ENCODE measurements at places on chromosomes 4 and X.

GRCh38 chrX:147680251-147680650 lies 231.5 kb upstream of the FMR1 start:
- DNase-seq: no peak

- no peak for DNase-seq
These were observed 12.3 kb upstream of the ADRA2C start for GRCh38 chr4:3753726-3754412.

DNA sequence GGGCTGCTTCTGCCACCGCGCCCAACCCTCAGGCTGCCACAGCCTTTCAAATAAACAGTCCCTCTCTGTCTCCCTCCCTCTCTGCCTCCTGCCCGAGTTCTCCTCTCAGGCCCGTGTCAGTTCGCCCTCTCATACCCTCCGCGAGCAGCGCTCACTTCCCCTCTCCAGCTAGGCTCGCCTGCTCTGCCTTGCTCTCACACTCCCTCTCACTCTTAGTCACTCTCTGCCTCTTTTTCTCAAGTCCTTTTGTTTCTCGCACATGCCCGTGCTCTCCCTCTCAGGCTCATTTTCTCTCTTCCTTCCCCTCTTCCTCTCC lies 3.2 kb downstream of the EFNB1 start:
- DNase-seq: peak; percentile 40

DNA sequence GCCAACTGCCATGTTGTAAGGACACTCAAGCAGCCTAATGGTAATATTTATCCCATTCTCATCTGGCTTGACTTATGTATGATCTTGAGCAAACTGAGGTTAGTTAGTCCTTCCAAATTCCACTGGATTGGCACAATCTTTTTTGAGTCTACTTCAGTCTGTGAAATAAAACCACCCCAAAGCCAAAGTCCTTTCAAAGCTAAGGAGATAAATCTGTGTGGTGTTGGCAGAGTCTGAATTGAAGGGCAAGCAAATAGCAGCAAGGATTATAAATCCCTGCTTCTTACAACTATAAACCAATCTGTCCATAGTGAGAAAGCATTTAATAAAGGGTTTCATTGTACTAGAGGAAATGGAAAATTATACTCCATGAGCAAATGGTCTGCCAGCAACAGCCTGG lies 233.9 kb upstream of the GLRA2 start:
- DNase-seq: no peak

- no peak for DNase-seq
These were observed 22.8 kb downstream of the RPL9 start for GRCh38 chr4:39435659-39436563.

DNA sequence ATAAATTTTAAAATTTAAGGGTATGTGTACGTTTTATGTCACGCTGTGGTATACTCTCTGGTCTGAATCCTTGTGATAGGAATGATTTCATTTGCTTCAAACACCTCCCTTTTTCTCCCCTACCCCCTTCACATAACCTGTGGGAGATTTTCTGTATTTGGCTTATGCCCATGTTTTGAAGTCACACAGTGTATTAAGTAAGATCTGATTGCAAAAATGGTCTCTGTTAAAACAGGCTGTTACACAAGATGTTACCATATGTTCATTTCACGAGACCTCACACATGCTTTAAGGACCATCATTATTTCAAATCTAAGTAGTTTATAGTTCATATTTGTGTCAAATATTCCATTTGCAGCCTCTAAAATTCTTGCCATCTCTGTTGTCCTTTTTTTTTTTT lies 63.5 kb downstream of the TMEM131L start:
- DNase-seq: no peak

GRCh38 chr4:108840426-108840975 lies 77.6 kb upstream of the ETNPPL start:
- no peak for DNase-seq

GRCh38 chr4:4950561-4951290 lies 68.5 kb downstream of the CYTL1 start:
- no peak for DNase-seq

GRCh38 chrX:18664947-18665346 lies 7.0 kb downstream of the RS1 start:
- no peak for DNase-seq

- no peak for DNase-seq
These were observed 484.4 kb upstream of the NR3C2 start for GRCh38 chr4:148926276-148927260.

DNA sequence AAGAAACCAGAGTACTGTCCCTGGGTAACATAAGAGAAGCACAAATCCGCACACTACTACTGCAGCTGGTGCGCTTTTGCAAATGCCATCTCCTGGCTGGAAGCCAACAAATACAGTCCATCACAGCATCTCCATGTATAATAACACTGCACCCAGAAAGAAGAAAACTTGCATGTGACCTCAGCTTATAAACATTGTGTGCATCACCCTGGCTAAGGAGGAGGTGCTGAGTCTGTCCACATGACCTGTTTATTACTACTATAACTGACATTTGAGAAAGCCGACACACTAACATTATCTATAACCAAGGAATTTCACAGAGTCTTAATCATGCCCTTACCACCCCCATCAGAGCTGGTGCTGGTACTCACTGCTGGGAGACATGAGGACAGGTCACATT lies 516.8 kb downstream of the CFAP47 start:
- DNase-seq: no peak

DNA sequence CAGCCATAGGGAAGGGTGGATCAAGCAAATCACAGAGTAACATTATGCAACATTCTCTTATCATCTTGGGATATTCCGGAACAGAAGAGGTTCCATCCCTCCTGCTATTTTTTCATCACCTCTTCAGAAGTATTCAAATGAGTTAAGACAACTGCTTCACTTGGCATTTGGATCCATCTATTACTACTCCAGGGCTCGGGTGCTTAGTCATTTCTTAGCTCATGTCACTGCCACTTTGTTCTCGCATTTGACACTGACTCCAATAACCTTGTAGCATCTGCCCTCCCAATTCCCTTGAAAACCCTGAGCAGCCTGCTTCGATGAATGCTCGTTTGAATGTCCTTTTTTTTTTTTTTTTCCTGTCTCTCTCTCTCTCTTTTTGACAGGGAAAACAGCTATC lies 114.9 kb downstream of the PPARGC1A start:
- DNase-seq: no peak

- DNase-seq: no peak
These were observed 255.3 kb upstream of the NRK start for GRCh38 chrX:105567082-105567481.

GRCh38 chrX:39726771-39727170 lies 371.0 kb downstream of the BCOR start:
- no peak for DNase-seq

GRCh38 chr4:59243038-59243437 lies 1957.1 kb upstream of the ADGRL3 start:
- no peak for DNase-seq

DNA sequence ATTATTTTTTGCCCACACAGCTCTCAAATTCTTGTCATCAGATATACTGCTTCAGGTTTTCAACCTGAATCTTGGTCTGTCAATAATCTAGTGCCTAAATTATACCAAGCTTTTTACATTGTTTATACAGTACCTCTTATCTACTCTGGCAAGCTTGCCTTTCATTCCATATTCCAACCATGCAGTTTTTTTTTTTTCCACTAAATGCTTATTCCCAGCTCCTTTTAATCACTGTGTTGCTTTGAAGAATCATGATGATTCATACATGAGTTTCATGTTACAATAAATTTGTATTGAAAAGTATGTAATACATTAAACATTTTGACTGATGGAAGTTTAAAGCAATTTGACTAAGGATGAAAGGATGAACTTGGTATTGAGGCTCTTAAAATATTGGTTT lies 949.0 kb downstream of the CCSER1 start:
- no peak for DNase-seq

DNA sequence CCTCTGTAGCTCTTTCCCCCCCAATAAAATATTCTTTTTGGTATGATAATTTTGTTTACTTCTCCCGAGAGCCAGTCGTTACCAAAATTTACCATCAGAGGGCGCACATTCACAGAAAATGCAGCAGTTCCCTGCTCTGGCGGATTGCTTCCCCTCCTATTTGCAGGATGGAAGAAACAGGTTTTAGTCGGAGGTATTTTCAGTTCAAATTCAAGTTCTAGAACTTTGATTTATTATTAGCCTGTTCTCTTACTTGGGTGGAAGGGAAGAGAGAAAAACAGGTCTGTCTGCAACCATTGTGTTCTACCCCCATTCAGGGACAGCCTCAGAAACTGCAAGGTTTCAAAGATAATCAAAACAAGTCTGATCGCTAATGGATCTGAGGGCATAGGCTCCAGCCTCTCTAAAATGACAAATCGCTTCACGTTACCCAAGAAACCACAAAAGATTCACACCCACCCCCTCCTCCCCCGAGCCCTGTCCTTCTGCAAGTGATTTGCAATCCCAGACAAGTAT lies 263.8 kb upstream of the RPS6KA3 start:
- peak; percentile 63 for DNase-seq

DNA sequence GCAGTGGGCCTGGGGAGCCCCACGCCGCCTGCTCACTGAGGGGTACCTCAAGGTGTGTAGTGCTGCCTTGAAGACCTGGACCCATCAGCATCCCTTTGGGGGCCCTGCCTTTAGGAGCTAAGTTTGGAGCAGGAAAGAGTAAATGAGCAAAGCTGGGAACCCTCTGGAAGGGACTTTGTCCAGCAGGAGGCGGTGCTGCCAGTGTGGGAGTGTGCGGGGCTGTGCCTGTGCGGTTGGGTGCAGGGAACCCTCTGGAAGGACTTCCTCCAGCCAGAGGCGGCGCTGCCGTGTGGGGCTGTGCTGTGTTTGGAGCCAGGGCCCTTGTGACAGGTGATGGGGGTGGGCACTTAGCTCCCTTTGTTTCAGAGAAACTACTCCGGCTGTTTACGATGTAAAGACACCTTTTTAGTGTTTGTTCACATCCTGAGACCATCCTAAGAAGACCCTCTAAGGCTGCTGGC lies 25.8 kb downstream of the RGS12 start:
- DNase-seq: peak; percentile 54

- DNase-seq: no peak
These were observed 43.8 kb downstream of the FHL1 start for GRCh38 chrX:136191171-136191570.

GRCh38 chr4:147940171-147940570 lies 208.3 kb downstream of the ARHGAP10 start:
- no peak for DNase-seq

DNA sequence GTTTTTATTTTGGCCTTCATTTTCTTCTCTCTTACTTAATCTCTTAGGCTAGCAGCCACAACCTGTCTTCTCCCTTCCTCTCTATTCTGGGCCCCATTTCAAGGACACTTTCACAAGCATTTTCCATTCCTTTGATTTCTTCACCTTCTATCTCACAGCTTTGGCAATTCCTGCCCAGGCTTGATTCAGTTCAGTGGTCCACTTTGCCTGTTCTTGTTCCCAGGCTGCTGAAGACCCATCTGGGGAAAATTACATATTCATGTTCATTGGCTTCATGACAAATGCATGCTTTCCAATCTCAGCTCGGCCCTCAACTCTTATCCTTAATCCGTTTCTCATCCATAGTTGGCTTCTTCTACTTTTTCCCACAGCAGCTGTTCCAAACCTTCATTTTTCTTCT lies 38.7 kb upstream of the LPAR4 start:
- DNase-seq: no peak

GRCh38 chr4:144734522-144734921 lies 88.6 kb downstream of the HHIP start:
- DNase-seq: no peak

GRCh38 chr4:100582146-100582545 lies 64.3 kb upstream of the EMCN start:
- DNase-seq: no peak

DNA sequence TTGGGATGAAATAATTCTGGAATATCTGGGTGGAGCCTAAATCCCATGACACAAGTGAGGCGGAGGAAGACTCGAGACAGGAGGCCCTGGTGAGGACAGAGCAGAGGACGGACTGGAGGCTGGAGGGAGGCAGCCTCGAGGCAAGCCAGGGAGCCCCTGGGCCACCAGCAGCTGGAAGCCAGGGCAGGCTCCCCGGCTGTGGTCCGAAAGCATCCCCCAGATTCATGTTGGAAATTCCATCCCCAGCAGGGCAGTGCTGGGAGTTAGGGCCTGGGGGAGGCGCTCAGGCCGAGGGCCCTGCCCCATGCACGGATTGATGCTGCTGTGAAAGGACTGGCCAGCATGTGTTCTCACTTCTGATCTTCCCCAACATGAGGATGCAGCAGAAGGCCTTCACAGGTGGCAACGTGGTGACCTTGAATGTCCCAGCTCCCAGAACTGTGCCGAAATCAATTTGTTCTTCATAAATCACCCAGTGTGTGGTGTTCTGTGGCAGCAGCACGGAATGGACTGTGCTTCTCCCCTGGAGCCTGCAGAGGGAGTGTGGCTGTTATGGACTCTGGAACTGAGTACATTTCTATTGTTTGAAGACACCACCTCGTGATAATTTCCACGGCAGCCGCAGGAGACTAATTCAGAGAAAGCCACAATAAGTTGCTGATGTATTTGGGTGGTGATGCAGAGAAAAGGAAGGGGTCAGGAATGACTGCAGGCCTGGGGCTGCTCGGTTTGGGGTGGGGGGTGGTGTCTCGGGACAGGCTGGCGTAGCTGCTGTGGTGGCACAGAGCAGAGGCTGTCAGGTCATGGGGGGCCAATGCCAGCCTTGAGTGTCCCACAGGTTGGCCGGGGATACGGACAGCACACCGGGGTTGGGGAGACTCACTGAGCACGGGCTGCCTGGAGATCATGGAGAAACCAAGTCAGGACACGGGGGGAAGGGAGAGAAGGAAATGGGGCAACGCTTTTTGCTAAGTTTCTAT lies 56.9 kb downstream of the PCGF3 start:
- no peak for DNase-seq

- DNase-seq: no peak
These were observed 607.3 kb upstream of the AADAT start for GRCh38 chr4:170697045-170697444.

GRCh38 chr4:176717237-176717636 lies 75.5 kb downstream of the VEGFC start:
- DNase-seq: no peak

- DNase-seq: peak; percentile 58
These were observed at the start of gene AFF2 for GRCh38 chrX:148500423-148501385. Gene AFF2, plus strand, starts transcription at chrX:148500617. Its CDS starts 481 bp downstream, at chrX:148501098.

- DNase-seq: no peak
These were observed 3.9 kb downstream of the TFDP3 start for GRCh38 chrX:133214301-133214700.

GRCh38 chrX:10387011-10387410 lies 230.2 kb downstream of the CLCN4 start:
- no peak for DNase-seq

GRCh38 chr4:38149997-38150671 lies 189.9 kb downstream of the PTTG2 start:
- no peak for DNase-seq

- DNase-seq: no peak
These were observed 36.4 kb upstream of the HPRT1 start for GRCh38 chrX:134423606-134424005.

DNA sequence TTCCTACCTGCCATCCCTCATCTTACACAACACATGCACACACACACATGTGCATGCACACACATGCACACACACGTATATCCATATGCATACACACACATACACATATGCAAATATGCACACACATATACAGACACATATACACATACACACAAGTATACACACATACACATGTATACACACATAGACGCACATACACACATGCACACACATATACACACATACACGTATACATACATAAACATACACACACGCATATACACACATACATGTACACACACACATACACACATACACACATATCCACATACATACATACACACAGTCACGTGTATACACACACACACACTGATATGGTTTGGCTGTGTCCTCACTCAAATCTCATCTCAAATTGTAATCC lies 37.0 kb upstream of the AFAP1 start:
- no peak for DNase-seq

- DNase-seq: no peak
These were observed 753.5 kb downstream of the PDHA2 start for GRCh38 chr4:96593422-96593821.

All from H1 (cell line).